ENCODE measurements at places on chromosomes 4 and X. TPM values are rescaled to one million over a fixed set of nuclear protein-coding genes. Genes with fewer than 3 reads are reported as not detected.

LUZP4 gene
- not detected for total RNA-seq

SYP gene
- total RNA-seq = 16.3 TPM

MAGEC1 gene
- not detected for total RNA-seq

MAGEA9B gene
- not detected for total RNA-seq

PPP2R2C gene
- total RNA-seq = 0.20 TPM

INTS6L gene
- total RNA-seq = 14.4 TPM

LINC00632 gene
- total RNA-seq = 7.5 TPM

ARMCX4 gene
- total RNA-seq = 12.0 TPM

CDS1 gene
- total RNA-seq = 1.8 TPM

ENPEP gene
- 13.2 TPM for total RNA-seq

CXCL11 gene
- total RNA-seq = 0.30 TPM

CXCL8 gene
- 2.5 TPM for total RNA-seq

TMPRSS11A gene
- not detected for total RNA-seq

KLHL4 gene
- total RNA-seq = 0.34 TPM

SMAD1 gene
- total RNA-seq = 30.0 TPM

SUPT20HL1 gene
- total RNA-seq = not detected

APLN gene
- total RNA-seq = 0.55 TPM

SATL1 gene
- total RNA-seq = 0.13 TPM

EPGN gene
- total RNA-seq = not detected

TIMP1 gene
- 386 TPM for total RNA-seq

RTL3 gene
- total RNA-seq = not detected

TRO gene
- total RNA-seq = 28.2 TPM

ANAPC10 gene
- 30.5 TPM for total RNA-seq

MMRN1 gene
- total RNA-seq = 0.11 TPM
